ENCODE measurements at places on chromosomes 3 and 15.

DNA sequence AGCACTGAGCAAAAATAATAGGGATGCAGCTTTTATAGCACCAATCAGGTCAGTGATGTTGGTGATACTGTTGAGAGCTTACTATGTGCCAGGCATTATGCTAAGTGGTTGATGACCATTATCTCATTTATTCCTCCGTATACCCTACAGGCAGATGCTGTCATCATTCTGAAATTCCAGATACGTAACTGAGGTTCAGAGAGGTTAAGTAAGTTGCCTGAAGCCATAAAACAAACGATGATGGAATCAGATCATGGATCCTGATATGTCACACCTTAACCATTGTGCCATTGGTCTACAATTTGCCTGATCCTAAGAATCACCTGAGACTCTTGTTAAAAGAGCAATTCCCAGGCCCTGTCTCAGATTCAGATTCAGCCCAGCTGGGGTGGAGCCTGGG is 49.5 kb downstream of the ST6GAL1 start:
- DNase-seq, result no peak

DNA sequence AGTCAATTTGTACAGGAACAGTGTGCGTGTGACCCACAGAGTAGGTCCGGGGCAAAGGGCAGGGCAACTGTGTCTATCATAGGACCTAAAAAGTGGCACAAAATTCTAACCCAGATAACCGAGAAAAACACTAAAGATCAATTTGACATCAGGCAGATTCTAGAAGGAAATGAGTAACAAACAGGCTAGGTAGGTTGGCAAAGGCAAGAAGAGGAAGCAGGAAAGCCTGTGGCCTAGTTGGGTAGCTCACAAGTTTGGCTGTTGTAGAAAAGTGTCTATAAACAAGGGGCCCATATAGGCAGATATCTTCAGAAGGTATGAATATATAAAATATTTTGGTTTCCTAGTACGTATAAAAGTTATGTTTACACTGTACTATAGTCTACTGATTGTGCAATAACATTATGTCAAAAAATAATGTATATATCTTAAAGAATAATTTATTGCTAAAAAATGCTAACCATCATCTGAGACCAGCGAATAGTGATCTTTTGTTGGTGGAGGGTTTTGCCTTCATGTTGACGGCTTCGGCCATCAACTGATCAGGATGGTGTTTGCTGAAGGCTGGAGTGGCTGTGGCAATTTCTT is 13.3 kb upstream of the OR5K1 start:
- no peak for DNase-seq

DNA sequence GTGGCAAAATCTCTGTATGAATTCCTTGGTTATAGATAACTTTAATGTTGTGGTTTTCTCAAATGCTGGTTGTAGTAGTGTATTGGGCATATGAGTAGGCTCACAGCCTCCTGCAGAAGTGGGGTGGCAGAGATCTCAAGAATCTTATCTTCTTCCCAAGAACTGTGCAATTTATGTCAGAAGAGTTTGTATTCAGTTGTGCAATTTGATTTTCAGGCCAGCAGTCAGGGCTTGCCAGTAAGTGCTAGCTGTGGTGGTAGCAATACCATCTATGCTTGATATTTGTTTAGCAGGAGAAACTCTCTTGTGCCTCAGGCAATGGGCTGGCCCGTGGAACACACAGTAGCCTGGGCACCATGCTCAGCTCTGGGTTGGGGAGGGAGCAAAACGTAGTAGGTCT is 58.4 kb upstream of the GOLIM4 start:
- no peak for DNase-seq

- DNase-seq, result no peak
Observed at GRCh38 chr3:124981472-124981871, 46.9 kb upstream of the MUC13 start.

DNA sequence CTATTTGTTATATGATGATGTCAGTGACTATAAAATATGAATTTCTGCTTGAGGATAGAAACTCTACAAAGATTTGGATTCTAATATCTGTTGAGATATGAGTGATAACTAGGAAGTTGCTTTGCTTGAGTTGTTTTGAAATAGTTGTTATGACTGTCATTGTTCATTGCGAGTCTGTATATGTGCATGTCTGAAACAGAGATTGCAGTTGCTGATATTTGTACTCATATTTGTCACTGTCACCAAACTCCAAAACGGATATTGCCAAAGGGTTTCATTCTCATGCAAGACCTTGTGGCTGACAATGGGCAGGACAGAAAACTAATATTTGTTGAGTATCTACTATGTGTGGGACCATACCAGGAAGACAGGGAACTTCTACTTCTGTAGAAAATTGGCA is 240.2 kb downstream of the CD47 start:
- no peak for DNase-seq

- no peak for DNase-seq
Observed at GRCh38 chr3:113002679-113003078, 11.9 kb downstream of the GTPBP8 start.

GRCh38 chr15:43941555-43941954 is 114.8 kb downstream of the WDR76 start:
- no peak for DNase-seq

GRCh38 chr15:100100926-100101325 is 240.8 kb downstream of the ADAMTS17 start:
- no peak for DNase-seq

DNA sequence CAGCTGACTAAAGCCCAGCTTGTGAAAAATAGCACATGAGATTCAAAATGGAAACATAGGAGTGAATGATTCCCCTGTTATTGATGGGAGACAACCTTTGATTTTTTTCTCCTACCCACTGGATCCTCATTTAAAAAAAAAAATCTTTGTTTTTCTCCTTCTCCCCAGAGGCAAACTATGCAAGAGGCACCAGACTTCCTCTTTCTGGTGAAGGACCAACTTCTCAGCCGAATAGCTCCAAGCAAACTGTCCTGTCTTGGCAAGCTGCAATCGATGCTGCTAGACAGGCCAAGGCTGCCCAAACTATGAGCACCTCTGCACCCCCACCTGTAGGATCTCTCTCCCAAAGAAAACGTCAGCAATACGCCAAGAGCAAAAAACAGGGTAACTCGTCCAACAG is 2.6 kb downstream of the CACNA1D start:
- no peak for DNase-seq
